CD4-positive, alpha-beta T cell treated with Interleukin-4 for 1 hour (primary cell): ENCODE measurements at places on chromosomes 7 and 10.

DNA sequence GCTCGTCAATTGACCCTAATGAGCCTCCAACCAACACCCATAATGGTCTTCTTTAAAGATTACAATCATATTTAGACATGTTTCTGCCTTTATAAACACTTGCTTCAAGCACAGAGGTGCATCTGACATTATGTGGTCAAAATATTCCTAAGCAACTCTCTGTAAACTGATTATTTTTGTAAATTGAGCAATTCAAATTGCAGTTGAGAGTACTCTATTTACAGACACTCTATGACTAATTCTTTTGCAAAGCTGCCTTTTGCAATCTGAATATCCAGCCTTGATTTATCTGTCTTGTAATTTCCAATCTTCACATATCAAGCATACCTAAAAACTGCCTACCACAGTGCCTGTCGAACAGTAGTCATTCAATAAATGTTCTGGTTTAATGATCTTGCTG lies 112.0 kb downstream of the PDE1C start:
- DNase-seq, result no peak

GRCh38 chr10:44985175-44985681 lies 6.6 kb upstream of the DEPP1 start:
- DNase-seq, result no peak

GRCh38 chr7:109322833-109323232 lies 753.2 kb downstream of the DNAJB9 start:
- no peak for DNase-seq

DNA sequence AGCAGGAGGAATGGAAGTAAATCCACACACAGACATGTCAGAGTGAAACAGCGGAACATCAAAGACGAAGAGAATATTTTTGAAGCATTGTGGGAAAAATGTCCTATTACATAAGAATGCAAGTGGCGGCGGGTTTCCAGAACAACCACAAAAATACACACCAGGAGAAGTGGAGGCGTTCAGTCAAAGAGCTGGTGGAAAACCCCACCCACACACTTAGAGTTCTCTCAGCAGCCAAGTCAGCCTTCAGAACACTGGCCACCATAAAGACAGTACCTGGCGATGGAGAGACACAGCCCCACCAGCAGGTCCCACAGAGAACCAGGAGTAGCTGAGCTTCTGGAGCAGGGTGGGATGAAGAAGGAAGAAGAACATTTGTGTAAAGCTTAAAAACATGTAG lies 23.7 kb downstream of the NKX6-2 start:
- no peak for DNase-seq

DNA sequence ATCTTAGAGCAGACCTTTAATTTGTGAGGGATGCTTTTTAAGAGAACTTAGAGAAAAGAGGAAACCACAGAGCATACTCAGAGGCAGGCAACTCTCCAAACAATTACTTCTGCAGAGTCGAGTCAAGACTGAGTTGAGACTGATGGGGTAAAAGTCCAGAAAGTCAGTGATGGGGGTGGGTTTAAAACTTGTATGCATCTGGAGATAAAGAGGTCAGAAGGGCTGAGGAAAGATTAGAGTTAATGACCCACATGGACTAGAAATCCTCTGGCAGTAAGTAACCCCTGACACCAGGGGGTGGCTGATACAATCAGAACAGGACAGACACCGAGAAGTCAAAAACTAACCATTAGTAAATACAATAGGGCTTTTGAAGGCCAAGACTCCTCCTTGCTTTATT lies 42.4 kb upstream of the SEPTIN7 start:
- peak; percentile 13 for DNase-seq
